Stimulated activated naive B cell treated with anti-CD40 and anti-IgM and Interleukin-4, amounts not matched to agents 10 μg/mL and 1 μg/mL and 100 μg/mL, for 72 hours (primary cell): ENCODE measurements at places on chromosomes 12 and 14.

GRCh38 chr14:103172921-103173320 is 49.7 kb downstream of the TNFAIP2 start:
- no peak for DNase-seq

GRCh38 chr14:68726093-68726695 is 66.7 kb downstream of the ZFP36L1 start:
- DNase-seq = no peak

GRCh38 chr12:74491374-74491773 is 46.3 kb upstream of the ATXN7L3B start:
- DNase-seq = no peak

DNA sequence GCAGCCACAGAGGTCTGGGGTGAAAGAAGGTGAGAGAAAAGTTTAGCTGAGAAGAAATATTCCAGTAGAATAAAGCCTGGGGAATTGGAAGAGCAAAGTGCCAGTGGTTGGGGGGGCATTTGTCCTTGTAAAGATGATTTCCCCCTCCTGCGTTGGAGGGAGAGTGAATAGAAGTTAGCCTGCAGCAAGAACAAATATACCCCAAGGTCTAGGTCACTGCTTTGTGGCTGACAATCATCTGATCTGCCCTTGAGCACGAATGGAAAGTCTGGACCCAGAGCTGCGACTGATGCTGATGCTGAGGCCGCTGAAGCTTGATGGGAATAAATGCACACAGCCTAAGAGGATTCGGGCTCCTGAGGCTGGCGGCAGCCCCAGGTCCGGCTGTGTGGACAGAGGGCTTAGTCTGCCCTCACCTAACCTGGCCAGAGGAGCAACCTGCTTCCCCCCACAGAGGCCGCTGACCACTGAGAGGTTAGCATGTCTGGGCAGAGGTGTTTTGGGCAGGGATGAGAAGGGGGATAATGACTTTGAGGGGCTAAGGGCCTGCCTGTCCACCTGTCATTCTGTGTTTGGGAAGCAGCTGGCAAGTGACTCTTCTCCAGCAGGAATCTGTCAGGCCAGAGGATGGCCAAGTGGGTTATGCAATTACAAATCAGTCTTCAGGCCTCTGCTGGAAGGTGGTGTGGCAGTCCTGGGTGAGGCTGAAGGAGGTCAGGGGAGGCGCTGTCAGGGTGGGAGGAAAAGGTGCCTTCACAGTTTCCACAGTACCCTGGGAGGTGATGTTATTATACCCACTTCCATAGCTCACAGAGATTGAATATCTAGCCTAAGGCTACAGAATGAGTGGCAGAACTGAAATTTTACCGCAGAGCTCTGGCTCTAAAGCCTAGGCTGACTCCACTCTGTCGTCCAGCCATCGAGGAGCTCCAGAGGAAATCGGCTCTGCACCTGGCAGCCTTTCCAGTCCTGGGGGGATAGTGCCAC is 11.7 kb downstream of the TUBA1C start:
- no peak for DNase-seq

DNA sequence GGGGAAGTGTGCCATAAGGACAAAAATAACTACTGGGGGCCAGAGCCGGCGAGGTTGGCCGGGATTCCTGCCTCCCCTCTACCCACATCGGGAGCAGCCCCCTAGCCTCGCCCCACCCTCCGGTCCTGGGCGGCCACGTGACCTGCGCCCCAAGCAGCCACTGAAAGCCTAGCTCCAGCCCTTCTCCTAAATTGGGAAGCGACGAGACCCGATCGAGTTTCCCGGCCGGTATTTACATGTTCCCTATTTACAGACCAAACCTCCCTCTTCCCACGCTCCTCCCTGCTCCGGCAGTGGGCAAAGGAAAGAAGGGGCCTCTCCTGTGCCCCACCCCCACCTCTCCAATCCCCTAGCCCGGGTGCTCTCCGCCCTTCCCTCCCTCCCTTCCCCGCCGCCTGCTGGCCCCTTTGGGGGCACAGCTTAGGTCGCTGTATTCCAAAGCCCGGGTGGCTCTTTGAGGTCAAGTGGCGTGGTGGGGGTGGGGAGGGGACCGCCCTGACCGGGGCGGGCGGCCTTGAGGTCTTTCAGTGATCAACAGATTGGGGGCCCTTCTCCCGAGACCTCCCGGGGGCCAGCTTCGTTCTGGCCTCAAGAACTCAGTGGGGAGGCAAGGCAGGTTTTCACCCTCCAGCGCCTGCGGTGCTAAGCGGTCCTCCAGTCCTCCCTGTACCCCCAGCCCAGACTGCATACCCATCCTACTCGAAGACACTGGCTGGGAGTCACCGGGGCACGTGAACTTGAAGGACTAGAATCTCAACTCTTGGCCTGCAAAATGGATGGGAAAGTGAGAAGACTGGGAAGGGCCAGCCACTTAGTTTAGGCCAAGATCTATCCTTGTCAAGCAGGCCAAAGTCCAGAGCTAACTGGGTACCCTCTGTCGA is 6.3 kb upstream of the CTDSP2 start:
- no peak for DNase-seq
